ENCODE measurements at places on chromosomes 12 and 14.

DNA sequence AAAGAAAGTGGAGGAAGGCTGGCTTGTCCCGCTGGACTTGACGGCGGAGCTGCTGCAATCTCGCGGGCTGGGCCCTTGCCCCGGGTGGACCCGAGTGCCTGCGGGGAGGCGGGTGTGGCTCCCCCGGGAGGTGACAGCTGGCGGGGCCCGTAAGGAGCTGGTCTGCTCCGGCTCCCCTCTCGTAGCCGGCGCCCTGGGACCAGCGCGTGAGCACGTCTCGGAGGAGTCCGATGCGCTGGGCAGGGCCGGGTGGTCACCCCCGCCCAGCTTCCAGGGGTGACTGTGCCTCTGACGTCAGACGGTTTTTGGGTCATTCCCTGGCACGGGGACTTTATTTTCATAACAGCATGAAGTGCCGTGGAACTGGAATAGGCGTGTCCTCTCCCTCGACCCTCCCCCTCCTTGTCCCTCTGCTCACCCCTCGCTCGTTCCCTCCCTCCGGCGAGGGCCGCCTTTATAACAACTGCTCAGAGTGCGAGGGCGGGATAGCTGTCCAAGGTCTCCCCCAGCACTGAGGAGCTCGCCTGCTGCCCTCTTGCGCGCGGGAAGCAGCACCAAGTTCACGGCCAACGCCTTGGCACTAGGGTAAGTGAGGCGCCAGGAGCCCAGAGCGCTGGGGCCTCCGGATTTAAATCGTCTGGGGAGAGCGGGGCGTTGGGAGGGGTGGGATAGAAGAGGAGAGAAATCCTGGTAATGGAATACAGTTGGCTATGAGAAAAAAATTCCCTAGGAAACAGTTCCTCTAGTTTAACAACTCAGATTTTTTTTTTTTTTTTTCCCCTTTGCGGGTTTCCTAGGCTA lies at the start of gene GPRC5A:
GPRC5A (plus strand) TSS at position 483 of the 801 bp plus-strand sequence. CDS start 16,688 bp downstream, outside the sequence.
- no peak for DNase-seq

DNA sequence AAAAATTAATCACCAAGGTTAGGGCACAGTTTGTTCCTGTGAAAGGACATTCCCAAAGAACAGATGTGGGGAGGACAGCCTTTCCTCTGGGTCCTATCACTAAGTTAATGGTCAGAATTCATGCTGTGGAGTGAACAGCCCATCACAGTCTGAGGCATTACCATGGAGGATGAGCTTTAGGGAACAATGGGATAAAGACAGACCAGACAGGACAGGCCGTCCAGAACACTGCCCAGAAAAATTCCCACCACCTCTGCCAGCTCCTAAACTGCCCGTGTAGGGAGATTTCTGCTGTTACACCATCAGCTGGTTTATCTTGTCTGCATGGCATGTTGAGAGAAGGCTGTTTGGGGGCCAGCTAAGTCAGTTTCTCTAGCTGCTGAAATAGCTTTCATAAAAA lies 49.6 kb upstream of the IFNG-AS1 start:
- DNase-seq, result no peak

- no peak for DNase-seq
Observed at GRCh38 chr14:23321572-23322547, 603 bp downstream of the PABPN1 start.

DNA sequence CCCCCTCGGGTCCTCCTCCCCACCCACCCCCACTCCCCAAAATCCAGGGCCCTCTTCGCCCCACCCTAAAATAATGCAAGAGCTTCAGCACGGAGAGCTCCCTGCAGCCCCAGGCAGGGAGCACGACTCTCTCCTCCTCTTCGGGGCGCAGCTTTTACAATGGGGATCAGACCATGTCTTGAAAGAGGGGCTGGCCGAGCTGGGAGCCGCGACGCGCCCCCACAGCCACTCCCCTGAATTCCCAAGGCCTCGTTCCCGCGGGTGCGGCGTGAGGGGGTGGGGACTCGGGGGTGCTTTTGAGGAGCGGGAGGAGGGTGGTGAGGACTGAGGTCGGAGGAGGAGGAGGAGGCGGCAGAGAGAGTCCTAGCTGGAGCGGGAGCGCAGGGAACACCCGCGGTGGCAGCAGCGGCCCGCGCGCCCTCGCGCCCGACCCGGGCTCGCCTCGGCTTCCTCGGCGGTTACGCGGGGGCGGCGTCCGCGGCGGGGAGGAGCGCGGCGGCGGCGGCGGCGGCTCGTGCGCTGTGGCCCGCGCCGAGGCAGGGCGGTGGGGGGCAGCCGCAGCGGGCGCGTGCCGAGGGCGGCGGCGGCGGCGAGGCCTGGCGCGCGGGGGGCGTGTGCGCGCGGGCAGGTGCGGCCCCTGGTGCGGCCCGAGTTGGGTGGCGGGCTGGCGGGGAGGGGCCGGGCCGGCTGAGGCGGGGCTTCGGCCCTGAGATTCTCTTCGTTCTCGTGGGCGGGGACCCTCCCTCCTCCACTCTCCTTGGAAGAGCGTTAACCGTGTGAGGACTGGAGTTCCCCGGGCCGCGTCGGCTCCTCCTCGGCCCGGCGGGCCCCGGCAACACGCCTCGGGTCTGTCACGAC lies at the start of gene ANKS1B:
ANKS1B (minus strand) TSS at position 666 of the 858 bp plus-strand sequence. CDS start 699 bp downstream, outside the sequence.
- peak; percentile 37 for DNase-seq

- DNase-seq, result no peak
Observed at GRCh38 chr14:99427632-99428300, 52.9 kb downstream of the SETD3 start.

DNA sequence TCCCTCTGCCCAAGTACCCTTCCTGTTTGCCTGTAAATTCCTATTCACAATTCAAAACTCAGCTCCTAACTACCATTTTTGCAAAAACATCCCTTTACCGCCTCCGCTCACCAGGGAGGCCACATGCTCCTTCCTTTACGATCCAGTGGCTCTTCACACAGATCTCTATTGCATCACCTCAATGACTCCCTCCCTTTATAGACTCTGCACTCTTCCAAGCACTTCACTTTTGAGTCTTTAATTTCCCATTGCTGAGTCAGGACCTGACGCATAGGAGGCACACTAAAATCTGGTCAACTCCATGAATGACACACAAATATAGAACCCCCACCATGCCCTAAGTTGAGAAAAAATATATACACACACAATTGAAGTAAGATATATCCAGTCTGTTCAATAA lies 45.9 kb downstream of the PPP1R13B start:
- no peak for DNase-seq

- DNase-seq, result no peak
Observed at GRCh38 chr14:43591776-43592175, 915.3 kb downstream of the FSCB start.

- no peak for DNase-seq
Observed at GRCh38 chr14:87955501-87955900, 37.5 kb downstream of the GALC start.

DNA sequence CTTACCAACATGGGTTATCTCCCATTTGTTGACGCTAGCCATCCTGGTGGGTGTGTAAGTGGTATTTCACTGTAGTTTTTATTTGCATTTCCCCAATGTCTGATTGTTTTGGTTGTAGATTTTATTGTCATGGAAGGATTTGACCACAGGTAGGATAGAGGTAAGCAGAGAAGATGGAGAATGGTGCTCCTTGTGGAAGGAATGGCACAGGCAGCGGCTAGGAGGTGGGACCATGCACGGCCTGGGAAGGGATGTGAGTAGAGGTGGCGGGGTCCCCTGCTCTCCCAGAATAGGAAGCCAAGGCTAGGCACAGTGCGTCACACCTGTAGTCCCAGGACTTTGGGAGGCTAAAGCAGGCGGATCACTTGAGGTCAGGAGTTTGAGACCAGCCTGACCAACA lies 41.4 kb downstream of the PHETA1 start:
- no peak for DNase-seq

DNA sequence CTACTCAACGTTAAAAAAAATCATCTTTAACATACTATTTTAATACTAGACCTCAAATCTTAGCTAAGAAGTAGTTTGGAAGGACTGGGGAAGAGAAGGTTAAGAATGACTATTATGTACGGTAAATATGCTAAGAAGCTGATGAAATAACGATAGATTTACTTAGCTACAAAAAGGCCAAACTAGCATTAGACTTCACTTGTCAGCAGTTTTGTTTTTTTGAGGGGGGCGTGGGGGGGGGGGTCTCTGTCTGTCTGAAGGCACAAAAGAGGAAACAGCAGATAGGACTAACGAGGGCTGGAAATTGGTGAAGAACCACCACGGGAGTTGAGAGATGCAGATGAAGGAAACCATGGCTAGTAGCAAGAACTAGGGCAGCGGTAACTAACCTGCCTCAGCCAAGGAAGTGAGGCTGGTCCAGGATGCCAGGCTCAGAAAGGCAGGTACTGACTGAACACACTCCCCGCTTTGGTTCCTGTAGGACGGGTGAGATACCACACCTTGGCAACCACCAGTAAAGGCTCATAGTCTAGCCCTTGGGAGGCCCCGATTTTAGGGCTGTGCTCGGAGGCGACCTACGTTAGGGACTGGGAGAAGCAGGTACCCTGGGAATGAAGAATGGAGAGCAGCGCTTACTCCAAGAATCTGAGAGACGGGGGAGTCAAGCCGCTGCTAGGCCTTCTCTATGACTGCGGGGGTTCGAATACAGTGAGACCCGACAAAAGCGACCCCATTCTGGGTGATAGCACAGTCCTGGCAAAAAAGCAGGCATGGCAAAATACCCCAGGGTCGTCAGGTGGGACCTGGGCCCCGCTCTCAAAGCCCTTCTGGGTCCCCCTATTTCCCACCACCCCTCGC lies 675 bp downstream of the NEDD8 start:
- no peak for DNase-seq

- no peak for DNase-seq
Observed at GRCh38 chr14:57987051-57987450, 121.2 kb upstream of the SLC35F4 start.

- DNase-seq, result peak; percentile 86
Observed at GRCh38 chr14:91154851-91155625, 41.2 kb downstream of the DGLUCY start.

- no peak for DNase-seq
Observed at GRCh38 chr14:90797451-90797850, 18.8 kb downstream of the TTC7B start.

DNA sequence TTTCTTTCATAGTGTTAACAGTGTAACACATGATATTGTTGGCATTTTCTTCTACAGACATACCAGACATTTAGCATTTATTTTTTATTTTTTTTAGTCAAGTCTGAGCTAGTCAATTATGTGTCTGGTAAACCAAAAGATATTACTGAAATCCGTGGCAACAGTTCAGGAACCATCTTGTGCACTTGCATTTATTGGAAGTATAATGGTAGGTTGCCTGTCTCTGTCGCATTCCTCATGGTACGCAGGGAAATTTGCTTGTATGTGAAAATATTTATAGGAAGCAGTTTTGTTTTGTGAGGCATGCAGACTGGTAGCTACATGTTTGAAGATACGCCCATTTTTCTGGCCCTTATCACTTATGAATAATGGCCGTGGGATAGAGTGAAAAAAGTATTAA lies 186.1 kb upstream of the SLC38A2 start:
- DNase-seq, result no peak

- DNase-seq, result no peak
Observed at GRCh38 chr14:65412856-65413738, 567 bp downstream of the FUT8 start.

DNA sequence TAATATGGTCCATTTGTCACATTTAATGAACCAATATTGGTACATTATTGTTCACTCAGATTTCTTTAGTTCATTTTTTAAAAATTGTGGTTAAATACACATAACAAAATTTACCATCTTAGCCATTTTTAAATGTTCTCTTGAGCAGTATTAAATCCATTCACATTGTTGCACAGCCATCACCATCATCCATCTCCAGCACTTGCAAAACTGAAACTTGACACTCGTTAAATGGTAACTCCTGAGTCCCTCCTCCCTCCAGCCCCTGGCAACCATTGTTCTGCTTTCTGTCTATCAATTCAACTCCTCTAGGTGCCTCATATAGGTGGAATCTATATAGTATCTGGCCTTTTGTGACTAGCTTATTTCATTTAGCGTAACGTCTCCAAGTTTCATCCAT lies 86.4 kb downstream of the ACACB start:
- DNase-seq, result no peak

DNA sequence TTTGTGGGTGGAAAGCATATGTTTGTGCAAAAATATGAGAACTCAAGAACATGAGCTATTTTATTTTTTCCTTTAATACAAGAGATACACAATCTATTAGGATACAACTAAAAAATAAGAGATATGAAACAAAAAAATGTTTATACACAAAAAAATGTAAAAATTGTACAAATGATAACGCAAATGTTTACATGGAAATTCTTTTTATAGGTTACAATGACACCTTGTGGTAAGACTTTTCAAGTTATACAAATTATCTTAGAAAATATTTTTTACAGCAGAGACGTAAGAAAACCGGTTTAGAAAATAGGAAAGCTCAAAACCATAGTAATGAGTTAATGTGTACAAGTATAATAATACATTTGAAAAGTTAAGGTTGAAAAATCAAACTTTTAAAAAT lies 25.5 kb downstream of the CEP83 start:
- DNase-seq, result no peak

GRCh38 chr14:53368711-53369201 lies 215.6 kb upstream of the DDHD1 start:
- DNase-seq, result no peak

DNA sequence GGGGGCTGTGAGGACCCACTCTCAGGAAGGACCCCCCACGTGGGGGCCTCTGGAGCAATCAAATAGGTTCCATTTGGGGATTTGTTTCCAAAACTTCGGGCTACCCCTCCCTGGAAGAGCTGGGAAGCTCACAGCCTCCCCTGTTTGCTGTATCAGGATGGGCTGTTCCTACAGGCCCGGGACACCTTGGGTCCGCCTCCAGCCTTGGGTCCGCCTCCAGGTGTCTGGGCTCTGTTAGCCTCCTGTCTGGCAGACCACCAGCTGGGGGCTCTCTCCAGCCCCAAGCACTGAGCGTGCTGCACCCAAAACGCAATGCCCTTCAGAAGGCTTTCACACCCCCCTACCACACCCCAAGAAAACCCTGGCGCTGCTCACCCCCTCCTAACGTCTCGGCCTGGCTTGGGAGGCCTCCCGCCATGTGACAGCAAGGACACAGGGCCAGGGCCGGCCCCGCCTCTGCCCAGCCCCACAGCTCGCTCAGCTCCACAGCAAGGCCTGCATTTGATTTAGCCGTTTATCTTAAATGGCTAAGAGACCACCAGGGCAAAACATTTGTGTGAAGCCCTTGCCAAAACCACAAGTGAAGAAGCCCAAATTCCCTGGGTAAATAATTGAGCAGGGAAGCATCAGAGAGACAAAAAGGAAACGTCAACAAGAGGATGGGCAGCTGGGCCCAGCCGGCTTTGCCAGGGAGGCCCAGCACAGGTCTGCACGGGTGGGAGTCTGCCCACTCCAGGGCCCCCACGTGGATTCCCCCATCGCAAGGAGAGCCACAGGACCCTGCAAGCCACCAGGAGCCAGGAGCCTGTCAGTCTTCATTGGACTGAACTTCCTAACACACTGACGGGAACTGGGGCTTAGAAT lies 39.9 kb downstream of the BCL11B start:
- DNase-seq, result no peak

Data from NCI-H1417 treated with DMSO at 0.1 percent for 48 hours (cell line).